Fibroblast of skin of right quadriceps (primary cell): ENCODE measurements at places on chromosomes 6 and 20.
A peak's percentile ranks its signal among the peaks of the same experiment; 100 is the strongest.

- peak; percentile 52 for DNase-seq
Measured at GRCh38 chr6:74939721-74940620, 265.9 kb downstream of the COL12A1 start.

DNA sequence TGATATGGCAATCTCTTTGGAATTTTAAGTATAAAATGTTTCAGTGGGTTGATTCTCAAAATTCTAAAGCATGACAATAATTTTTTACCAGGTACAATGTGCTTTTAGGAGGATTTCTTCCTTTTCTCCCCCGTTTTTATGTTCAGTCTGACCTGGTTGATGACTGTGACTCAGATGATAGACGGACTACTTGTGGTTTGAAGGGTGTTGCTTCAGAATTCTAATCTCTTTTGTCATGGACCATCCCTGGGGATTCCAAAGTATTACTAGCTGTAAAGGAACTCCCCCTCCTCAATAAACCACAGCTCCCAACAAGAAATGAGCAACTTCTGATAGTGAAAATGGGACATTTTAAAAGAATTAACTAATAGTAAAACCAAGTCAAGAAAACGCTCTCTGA is 34.9 kb upstream of the TNFAIP3 start:
- DNase-seq, result peak; percentile 94

DNA sequence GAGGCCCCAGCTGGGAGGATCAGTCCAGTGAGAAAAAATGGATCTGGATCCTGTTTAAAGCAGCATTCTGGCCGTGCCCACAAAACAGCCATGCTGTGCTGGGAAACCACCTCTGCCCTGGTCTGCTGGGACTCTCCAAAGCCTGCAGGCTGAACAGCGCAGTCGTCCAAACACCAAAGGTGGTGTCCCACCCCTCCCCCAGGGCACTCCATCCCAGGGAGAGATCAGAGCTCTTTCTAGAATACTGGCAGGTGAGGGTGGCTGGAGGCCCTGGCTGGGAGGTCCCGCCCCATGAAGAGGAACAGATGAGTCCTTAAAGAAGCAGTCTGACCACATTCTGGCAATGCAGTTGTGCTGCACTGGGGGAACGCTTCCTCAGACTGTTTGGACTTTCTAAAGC is 84.6 kb downstream of the MRAP2 start:
- no peak for DNase-seq

DNA sequence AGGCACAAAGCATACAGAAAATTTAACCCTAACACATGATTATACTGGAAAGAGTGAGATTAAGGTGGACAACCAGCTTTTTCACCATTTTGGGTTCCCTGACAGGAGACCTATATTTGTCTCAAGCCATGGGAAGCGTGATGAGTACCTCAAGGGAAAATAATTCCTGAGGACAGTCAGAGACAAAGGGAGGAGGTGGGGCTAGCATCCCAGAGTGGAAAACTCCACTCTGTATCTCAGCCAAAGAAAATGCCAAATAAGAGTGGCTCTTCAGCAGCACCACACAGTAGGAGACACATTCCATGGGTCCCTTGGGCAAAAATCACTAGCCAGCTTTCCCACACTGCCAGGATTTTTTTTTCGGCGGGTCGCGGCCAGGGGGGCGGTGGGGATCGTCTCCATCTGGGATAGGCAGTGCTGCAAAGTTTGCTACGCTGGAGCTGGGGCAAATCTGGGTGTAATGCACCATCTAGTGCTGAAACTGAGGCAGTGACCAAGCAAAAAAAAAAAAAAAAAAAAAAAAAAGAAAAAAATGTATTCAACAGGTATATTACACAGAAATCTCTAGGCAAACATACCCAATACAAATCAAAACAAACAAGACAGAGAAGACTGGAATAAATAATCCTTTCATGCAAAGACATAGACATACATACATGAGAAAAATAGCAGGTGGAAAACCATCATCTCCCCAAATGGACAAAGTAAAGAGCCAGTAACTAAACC is 77.3 kb upstream of the SLC35F1 start:
- DNase-seq, result no peak

DNA sequence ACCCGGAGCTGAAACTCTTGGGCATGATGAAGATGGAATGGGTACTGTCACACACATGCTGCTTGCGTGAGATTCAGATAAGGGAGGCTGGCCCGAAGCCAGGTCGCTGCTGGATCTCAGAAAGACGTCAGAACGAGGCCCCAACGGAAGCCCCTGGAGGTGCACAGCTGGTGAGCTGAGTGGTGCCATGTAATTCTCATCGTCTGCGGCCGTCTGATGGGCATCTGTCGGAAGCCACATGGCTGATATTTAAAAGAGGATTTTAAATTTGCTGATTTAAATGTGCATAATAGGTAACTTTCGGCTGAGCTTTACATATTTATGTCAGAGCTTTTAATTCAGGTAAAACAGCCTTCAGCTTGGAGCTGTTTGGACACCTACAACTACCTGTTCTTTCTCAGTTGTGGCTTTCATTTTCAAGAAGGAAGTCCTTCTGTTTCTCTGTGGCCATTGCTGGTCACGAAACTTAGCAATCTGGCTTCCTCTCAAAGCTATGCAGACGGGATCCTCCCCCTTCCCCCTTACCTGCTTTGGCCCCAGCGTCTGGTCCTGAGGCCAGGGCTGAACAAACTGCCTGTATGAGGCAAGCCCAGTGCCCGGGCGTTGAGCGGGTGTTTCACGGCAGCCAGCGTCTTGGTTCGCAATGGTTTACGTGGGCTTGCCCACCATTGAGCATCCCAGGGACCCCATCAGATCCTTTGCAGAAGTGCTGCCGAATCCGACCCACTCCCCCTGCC is 9.2 kb downstream of the SLCO4A1 start:
- peak; percentile 34 for DNase-seq

GRCh38 chr6:149157126-149157525 is 160.4 kb upstream of the TAB2 start:
- DNase-seq, result no peak

- DNase-seq, result no peak
Measured at GRCh38 chr6:2740581-2740980, 10.1 kb downstream of the MYLK4 start.

DNA sequence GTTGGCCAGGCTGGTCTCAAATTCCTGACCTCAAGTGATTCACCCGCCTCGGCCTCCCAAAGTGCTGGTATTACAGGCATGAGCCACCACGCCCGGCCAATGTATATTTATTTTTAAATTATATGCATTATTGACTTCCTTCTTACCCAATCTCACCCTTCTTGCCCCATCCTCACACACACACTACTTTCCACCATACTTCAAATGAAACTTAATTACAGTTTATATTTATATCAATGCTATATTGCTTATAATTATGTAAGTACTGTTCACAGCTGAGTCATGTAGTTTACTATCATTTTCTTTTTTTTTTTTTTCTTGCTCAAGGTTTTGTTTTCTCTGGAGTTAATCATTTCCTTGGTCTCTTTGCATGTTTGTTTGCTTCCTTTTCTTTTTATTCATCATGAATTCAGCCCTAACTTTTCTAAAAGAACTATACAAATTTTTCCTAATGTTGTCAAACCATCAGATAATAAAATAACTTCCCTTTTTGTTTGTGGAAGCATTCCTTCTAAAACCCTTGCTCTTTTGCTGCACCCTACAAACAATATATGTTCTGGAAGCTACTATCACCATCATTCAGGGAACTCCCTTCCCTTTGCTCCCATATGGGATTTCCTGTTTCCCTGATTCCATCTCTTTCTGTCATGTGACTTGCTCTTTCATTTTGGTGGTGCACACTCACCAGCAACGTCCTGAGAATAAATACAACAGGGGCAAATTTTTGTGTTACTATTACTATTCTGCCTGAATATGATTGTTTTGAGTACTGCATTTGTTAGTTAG is 201.7 kb upstream of the SASH1 start:
- no peak for DNase-seq

DNA sequence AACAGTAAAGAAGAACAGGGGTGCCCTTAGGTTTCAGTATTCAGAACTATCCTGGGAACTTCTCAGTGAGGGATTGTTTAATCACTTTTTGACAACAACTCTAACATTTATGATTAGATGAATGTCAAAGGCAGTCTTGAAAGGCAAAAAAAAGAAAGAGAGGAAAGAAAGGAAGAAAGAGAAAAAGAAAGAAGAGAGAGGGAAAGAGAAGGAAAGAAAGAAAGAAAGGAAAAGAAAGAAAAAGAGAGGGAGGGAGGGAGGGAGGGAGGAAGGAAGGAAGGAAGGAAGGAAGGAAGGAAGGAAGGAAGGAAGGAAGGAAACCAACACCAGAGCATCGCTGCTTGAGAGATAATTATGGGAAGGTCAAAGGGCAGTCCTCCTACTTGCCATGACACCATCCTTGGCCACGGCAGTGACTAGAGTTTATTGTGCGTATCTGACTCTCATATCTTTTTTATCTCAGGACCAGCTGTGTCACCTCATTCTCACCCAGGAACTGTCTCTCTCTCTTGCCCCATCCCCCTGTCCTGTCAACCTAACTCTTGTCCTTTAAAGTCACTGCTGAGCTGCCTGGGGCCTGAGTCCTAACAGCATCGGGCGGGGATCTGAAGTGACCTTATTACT is 96.8 kb upstream of the ATXN1 start:
- DNase-seq, result no peak

- peak; percentile 95 for DNase-seq
Measured at GRCh38 chr6:100088009-100088408, 94.0 kb upstream of the MCHR2 start.

DNA sequence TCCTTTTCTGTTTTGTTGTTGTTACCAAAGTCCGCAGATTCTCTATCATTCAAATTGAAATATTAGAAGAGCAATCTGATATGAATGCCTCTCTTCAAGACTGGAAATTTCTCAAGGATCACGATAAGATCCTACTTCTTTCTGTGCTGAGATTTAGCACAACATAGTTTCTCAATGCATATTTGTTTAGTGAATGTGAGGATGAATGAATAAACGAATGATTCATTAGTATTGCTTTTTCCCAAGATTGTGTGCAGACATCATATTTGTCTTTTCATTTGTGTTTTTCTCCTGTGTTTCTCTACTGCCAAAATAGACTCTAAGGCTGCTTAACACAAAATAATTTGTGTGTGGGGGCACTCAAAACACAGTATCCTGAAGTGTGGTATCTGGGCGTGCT is 862.7 kb upstream of the MAP3K7 start:
- DNase-seq, result no peak

DNA sequence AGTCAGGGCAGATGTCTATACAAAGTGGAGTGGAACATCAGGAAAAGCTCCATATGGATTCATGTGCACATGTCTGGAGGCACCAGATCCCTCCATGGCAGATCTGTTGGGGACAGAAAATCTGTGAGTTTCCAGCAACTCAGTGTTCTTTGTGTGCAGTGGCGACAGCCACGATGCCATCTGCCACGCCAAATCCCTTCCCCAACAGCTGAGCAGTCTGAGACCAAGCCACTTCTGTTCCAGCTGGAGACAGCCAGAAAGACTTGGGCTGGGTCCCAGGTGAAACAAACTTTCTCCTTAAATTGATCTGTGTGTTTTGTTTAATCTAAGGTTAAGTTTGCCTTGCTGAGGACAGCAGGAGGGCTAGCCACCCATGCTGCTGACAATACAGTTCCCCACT is 22.9 kb downstream of the FKBP1A start:
- DNase-seq, result no peak

DNA sequence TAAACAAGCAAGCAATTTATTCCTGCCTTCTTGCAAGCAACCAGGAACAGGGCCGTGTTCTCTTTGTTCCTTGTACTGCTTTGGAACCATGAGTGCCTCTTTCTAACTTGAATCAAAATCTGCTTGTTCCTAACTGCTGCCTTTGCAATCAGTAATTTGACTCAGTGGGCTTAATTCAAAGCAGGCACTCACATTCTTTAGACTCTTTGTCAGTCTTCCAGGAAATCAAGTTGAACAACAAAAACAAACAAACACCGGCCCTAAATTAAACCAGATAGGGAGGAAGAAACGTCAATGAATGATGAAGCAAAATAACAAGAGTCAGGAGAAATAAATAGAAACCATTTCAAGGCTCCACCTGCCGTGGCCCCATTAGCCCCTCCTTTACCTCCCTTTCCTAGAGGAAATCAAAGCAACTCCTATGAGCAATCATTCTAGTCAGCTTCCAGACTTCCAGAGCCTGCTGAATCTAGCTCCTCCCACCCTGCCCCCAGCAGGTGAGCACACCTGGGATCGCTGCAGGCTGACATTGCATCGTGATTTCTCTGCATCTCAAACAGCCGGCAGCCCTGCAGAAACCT is 582.2 kb upstream of the FLRT3 start:
- DNase-seq, result peak; percentile 73

DNA sequence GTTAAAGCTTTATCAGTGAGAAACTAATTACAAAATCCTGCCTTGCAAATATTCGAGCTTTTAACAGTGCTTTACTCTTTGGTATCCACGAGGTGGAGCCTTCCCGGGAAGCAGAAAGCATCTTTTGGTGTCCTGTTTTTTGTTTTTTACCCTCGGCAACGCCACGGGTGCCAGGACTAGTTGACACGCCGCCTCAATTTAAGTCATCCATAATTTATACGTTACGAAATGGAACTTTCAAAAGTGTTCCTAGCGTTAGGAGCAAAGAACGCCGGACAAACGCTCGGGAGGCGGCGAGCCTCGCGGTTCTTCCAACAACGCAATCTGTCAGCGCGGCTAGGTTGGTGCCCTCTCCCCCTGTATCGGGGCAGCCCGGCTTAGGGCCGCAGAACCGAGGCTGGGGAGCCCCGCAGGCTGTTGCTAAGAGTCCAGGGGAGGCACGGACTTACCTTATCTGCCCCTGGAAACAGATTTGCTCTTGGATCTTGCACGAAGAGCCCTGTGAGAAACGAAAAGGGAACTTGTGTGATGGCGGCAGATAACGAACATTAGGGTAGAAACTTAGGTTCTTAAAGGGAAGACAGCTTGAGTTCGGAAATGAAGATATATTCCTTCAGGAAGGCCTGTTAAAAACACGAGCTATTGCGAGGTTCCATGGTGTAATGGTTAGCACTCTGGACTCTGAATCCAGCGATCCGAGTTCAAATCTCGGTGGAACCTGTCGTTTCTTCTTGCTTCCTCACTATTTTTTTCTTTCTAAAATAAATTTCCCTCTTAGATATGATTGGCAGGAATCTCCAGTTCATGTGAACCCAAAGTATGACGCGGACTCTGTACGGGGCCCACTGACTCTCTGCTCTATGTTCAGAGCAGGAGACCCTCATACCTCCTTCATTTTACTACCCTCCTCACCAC is 46.2 kb upstream of the ZNF184 start:
- peak; percentile 88 for DNase-seq

DNA sequence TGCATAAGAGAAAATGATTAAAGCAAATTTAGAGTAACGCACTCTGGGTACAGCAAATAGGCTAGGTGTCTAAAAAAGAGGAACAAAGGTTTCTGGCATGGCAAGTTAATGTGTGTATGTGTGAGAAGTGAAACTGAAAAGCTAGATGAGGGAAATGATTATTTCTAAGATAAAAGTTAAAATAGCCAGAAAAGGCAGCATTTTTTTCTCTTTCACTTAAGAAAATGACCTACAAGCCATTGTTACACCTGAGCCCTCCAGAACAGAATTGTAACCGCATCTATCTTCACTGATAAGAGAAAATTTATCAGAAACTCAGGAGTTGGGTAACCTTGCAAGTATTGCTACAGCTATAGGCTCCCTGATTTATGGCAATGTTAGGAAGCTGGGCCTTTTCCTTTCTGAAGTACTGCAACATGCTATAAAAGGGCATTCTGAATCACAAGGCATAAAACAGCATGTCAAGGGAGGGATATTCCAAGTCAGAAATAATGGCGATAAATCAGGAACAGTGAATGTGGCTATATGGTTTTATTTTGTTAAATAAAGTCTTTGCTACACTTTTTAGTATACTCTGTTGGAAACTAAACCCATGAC is 395.3 kb downstream of the TBC1D32 start:
- no peak for DNase-seq
